Stimulated activated CD4-positive, alpha-beta T cell treated with anti-CD3 and anti-CD28 coated beads, TNF-alpha, amount 100 ng/mL, for 4 hours (primary cell): ENCODE measurements at places on chromosomes 3 and 15.

DNA sequence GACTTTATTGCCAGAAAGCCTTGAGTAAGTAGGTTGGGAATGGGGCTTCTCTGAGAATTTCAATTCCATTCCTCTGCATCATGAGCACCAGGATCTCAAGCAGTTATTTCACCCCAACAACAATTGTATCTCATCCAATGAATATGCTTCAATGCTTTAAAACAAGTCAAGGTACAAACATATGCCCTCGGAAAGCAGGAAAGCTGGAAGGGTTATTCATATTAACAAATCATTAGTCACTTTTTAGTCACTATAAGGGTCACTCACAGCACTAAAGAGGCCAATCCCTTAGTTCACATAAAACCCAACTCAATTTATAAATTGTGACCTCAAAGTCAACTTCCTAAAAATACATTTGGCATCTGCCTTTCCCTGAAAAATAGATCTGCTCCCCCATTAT, 16.2 kb downstream of the MB21D2 start:
- DNase-seq: no peak

DNA sequence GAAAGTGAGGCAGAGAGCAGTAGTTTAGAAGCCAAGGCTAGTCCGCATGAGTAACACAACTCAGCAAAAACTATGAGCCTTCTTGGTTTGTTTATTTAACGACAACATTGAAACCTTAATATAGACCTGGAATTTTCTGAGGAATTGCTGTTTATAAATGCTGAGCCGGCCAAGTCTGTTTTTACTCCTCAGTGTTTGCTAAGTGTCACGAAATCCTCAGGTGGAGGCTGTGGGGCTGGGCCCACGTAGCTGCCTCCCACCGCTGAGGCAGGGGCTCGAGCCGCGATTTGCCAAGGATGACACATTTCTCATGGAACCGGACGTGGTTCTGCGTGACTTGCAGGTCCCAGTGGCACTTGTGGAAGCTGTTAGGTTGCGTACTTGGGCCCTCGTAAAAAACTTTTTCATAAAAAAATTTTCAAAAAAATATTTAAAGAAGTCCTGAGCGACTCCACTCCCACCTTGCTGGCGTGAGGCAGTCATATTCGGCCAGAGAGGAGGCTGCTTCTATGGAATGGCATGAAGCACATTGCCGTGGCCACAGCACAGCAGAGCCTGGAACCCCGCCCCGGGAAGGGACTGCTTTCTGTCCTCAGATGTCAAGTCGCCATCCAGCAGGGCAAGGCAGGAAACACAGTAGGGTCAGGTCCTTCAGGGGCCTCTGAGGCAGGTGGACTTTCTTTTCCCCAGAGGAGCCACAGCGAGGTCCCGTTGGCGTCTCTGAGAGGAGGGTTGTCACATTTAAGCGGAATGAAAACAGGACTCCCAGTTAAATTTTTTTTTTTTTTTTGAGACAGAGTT, 64.8 kb upstream of the PCSK6 start:
- DNase-seq: no peak

- DNase-seq: no peak
Observed at GRCh38 chr3:108293858-108294257, 2.5 kb upstream of the HHLA2 start.

- DNase-seq: no peak
Observed at GRCh38 chr15:30036036-30036703, 46.6 kb upstream of the GOLGA8J start.

- DNase-seq: no peak
Observed at GRCh38 chr15:60731583-60732130, 252.7 kb upstream of the ICE2 start.

DNA sequence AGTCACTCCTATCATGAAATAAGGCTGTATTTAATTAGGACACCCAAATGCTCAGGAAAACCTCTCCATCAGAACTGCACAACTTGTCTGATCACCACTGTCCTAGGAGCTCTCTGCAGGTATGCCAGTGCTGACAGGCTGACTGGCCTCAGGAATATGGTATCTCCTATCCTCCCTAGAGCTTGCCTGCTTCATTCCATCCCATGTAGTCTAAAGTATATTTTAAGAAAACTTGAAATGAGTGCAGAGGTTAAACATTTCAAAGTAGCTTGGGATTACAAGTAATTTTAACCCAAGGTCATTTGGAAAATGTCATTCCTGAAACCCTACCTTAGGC, 23.7 kb downstream of the FILIP1L start:
- no peak for DNase-seq

DNA sequence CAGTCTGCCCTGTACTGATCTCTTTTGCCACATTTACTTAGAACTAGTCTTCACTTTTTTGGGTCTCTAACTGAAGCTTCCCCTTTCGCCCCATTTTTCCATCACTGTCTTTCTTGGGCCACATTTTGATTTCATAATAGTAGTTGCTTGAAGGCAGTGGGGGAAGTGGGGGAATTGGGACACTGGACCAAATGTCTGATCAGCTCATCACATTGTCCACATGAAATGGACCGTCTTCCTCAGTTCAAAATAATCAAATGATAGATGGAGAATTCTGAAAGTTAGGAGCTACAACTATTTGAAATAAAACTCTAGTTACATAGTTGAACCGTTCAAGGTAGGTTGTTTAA, 747 bp downstream of the PDCD6IP start:
- DNase-seq: no peak

DNA sequence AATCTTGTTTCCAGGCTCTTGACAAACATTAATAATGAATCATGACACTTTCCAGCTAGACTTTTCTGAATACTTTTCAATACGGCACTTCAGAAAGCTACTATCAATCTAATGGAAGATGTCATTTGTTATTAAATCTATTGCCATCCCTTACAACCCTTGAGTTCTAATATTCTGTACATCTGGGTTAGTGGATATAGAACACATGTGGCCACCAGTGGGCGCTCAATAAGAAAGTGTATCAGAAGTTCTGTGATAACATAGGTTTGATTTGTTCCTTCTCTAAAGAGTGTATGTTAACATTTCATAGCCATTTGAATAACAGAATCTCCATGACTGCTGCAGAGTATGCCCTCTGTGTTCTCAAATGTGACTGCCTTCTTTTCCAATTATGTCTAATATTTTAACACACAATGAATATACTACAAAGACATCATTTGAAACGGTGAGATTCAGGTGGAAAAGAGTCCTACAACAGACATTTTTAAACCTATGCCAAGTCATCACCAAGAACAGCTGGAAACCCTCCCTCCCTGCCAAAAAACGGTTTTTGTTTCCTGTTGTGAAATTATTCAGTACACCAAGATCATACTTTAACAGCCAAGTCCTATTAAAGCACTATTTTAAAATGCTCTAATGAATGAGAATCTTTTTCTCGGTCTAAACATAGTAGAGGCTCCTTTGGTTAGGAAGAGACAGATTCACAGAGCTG, 22.2 kb downstream of the ALDH1A2 start:
- no peak for DNase-seq

DNA sequence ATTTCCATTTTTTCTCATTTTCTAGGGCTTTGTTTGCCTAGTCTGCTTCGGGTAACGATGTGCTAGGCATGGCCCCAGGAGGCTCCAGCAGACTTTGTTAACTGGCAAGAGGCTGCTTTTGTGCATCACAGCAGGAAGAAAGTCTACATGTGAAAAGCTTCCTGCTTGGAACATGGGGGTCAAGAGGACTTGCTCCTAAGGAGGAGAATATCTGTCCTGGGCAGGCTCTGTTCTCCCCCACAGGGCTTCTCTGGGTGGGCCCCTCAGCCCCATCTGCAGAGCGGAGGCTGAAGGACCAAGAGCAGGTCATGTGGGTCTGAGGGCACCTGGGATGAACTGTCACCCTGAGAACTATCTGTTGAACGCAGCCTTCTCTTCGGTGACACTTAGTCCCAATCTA, 94.7 kb downstream of the CCNL1 start:
- DNase-seq: no peak

GRCh38 chr3:149122721-149123578, 6.5 kb upstream of the HPS3 start:
- no peak for DNase-seq

- DNase-seq: no peak
Observed at GRCh38 chr3:9676785-9677184, 26.8 kb upstream of the CPNE9 start.

- no peak for DNase-seq
Observed at GRCh38 chr3:138210528-138210927, 23.4 kb downstream of the ARMC8 start.

DNA sequence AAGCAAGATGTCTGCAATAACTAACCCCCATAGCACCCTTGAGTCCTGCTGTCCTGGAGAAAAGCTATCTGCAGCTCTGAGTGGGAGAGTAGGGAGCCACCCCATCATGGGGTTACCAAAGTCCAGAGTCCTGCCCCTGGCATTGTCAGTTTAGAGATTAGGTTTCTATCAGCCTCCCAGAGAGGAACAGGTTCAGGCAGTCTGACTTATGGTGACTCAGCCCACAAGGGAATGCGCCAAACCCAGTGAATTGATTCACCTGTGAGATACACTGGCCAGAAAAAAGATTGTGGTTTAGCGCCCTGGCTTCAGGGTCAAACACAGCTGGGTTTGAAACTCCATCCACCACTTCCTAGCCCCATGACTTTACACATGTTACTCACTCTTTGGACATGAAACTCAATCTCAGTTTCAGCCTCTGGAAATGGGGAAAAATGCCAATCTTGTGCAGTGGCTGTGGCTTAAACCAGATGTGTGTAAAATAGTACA, 263.6 kb upstream of the HES1 start:
- DNase-seq: no peak

- no peak for DNase-seq
Observed at GRCh38 chr3:128878011-128878457, 1.4 kb upstream of the ACAD9 start.

- no peak for DNase-seq
Observed at GRCh38 chr3:158642474-158643210, 1.7 kb upstream of the GFM1 start.

DNA sequence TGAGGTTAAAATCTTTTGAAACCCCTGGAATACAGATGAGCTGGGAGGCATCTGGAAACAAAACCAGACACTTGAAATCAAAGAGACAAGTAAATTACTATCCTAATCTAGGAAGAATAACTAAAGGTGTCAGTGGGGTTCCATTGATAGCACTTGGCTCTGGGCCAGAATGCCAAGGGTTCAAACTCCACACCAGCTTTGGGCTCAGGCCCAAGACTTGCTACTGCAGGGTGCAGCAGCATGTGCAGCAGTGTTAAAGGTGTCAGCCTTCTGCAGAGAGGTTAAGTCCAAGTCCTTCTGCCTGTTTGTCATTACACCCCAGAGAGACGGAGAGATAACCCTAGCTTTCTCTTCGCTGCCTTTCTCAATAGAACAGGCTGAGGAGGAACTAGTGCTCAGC, 273.9 kb downstream of the TIGIT start:
- DNase-seq: no peak

DNA sequence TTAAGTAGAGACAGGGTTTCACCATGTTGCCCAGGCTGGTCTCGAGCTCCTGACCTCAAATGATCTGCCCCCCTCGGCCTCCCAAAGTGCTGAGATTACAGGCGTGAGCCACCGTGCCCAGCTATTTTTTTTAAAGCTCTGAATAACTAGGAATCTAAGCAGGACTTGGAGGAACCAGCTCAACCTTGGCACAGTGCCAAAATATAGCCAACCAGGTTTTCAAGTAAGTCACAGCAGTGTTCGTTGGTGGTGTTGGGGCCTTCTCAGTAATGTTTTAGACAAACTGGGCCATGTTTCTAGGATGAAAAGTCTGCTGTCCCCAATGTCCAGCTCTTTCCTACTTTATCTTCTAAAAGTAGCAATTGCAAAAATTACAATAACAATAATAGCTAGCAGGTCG, 6.4 kb upstream of the ADAM10 start:
- DNase-seq: no peak

DNA sequence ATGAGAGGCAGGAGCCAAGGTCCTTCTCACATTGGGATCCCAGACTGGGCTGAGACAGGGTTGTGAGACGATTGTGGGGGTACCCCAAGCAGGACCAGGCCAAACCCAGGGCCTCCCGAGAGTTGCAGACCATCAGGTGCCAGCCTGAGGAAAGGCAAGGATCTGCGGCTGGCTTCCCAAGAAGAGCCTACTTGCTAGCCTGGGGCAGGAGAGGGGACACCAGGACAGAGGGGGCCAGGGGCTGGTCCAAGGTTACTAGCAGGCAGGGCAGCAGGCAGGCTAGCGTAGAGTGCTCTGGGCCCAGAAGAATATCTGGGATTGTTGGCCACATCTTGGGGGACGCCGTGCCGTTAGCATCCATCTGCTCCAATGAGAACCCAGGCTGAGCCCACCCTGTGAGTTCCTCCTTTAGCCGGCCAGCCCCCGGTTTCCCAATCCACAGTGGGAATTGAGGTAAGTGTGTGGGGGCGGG, 546 bp downstream of the CISH start:
- DNase-seq: no peak

DNA sequence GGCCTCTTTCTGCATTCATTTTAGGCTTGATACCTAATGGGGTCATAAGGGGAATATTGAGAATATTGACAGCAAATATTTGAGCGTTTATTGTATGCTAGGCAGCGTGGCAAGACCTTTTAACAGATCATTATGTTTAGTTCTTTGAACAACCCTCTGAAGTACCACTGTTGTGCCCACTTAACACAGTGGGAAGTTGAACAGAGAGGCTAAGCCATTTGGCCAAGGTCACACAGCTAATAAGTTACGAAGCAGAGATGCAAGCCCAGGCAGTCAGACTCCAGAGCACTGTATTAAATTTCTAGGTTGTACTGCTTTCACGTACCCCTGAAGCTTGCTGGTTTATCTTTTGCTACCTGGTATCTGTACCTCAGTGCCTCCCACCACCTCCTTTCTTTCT, 1.1 kb downstream of the RAB7A start:
- no peak for DNase-seq

DNA sequence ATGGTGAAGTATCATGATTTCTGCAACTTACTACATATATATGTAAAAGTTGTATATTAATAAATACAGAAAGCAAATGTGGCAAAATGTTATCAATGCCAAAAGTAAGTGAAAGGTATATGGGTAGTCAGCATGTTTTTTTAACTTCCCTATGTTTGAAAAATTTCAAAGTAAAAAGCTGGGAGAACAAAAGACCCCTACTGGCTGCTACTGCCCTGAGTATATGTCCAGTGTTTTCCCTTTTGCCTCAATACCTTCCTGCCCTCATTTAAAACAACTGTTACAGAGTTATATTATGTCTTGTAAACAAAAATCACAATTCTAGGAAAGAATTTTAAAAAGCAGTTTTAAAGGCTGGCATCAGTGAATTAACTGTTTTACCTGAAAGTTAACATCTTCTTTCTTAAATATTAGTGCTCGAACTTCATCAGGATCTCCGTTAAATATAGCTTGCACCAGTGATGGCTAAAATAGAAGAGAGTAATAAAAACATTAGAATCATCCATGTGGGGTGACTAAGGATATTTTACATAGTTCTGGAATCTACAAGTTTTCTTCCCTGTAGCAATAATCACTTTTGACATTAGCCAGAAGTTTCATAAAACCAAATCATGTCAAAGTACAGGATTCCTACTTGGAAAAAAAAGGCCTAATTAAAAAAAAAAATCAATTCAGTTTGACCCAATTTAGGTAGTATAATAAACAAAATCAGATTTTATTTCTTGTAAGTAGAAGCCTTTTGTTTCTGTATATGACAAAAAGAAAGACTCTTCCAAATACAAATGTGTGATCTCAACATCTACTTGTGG, 2.7 kb downstream of the ANKRD28 start:
- DNase-seq: no peak

GRCh38 chr15:75583701-75584100, 4.6 kb upstream of the PTPN9 start:
- no peak for DNase-seq
